ENCODE measurements at places on chromosomes 2 and 18.

DNA sequence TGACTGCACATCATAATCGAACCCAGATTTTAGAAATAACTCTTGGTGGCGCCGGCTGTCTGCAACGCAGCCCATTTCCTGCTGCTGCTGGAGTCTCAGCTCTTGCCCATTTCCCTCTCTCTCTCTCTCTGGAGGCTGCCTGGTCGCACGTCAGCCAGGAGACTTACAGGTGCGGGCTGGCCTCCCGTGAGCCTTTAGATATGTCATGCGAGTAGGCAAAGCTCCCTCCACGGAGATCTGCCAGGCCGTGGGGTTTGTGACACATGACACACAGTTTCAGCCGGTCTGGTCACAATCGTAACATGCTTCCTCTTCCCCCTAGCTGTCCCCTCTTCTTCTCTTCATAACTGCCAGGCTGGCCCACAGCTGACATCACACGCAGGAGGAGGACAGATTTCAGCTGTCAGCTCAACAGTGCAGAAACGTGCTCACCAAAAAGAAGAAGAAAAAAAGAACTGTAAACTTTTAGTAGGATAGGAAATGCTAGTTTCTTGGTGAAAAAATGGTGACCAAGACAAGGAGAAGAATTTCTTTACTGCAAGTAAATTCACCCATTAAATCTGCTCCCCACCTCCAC is 489.3 kb downstream of the ZNF516 start:
- DNase-seq = no peak

- no peak for DNase-seq
Measured at GRCh38 chr2:175227393-175227792, 45.9 kb upstream of the ATP5MC3 start.

DNA sequence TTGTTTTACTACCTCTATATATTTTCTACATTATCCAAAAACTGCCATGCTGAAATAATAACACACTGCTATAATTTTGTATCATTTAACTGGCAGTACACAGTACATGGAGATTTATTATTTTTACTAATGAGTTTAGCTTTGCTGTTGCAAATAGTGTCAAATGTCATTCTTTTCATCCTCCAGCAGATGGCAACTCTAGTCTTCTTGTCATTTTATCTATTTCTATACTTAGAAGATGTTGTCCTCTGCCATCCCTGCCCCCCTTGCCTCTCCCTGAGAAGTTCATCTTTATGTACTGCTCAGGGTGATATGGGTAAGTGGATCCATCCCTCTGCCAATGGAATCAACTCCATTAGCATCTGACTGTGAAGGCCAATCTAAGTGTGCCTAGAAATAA is 21.7 kb upstream of the LRRTM1 start:
- peak; percentile 44 for DNase-seq

DNA sequence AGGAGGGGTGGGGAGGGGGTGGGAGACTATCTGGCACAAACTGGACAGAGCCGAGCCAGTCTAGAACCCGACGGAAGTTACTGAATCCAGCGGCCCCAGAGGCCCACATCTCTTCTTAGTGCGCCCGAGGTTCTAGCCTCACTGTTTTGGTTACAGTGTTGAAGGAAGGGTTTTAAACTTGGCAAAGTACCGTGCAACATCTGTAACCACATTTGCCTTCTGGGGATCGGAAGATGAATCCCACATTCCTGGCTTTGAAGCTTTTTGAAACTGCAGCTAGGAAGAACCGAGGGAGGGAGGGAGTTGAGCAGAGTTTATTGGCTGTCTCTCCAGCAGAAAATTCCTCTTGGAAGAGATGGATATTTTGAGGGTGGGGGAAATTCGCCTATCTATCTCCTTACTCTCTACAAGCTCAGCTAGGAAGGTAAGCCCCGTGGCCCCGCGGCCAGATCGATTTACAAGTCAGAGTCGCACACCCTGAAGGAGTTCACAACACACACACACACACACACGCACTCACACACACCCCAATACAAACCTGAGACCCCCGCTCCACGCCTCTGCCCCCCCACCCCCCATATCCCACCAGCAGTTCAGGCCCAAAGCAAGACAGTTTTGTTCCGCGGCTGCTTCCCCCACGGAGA is 1.0 kb downstream of the ACVR1 start:
- peak; percentile 93 for DNase-seq

Data from GM23248 (cell line).